ENCODE measurements at places on chromosomes 11 and 22.

- DNase-seq = no peak
Observed at GRCh38 chr11:94741022-94741679, 27.0 kb upstream of the AMOTL1 start.

DNA sequence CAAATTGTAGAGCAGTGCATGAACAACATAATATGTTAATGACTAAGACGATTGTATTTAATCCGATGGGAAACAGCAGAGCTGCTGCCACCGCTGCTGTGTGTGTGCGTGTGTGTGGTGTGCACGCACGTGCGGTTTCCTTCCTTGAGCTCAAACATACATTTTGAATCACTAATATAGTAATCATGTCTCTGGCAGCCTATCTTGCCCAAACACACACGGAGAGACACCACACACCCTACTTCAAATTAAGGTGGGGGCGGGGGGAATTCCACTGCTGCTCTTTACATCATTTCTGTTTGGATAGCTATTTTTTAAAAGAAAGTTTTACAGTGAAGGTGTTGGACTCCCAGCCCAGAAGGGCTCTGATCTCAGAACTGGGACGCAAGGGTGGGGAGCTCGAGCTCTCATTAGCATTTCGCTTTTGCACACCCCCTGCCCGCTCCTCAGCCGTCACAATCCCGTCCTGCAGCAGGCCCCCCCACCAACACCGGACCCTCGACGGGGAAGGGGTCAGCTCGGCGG, 651 bp upstream of the FAM83F start:
- DNase-seq = peak; percentile 61

DNA sequence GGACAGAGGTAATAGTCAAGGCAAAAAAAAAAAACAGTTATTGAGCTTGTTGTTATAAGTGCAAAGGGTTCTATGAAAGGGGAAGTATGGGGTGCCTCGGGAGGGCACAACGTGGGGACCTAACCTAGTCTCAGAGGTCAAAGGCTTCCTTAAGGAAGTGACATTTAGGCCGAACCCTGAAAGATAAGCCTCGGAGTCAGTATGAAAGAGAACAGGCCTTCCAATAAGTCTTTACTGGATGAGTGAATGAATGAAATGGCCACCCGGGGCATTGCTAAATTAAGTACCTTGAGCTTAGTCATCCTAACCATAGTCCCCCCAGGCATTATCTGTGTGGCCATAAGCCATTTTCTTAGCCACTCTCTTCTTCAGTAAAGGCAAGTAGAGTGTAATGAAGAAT, 19.7 kb downstream of the FLI1 start:
- DNase-seq = no peak

- DNase-seq = no peak
Observed at GRCh38 chr11:126146454-126147192, 64.8 kb downstream of the RPUSD4 start.

DNA sequence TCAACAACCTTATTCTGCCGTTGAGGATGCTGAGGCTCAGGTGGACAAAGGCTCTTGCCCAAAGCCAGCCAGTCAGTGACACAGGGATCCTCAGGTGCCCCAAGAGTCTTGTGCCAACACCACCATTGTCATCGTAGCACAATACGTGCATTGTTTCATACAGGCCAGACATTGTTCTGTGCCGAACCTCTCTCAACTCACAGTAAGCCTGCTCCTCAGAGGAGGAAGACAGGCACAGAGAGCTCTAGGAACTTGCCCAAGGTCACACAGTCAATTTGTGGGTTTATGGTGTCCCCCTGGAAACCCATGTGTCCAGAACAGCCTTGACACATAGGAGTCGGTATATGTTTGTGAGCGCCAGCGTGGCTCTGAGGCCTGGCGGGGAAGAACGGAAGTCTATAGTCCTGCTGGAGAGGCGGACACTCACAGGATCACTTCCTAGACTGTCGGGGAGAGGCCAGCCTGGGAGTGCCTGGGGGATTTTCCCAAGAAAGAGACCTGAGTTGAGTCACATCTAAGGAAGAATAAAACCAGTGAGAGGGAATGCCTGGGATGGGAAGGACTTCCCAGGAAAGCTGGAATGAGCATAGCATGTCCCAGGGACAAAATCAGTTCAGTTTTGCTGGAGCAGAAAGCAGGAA, 20.2 kb downstream of the LIF start:
- no peak for DNase-seq

- no peak for DNase-seq
Observed at GRCh38 chr22:38959590-38959989, 2.2 kb downstream of the APOBEC3A start.

GRCh38 chr11:111718436-111718835, 47.8 kb downstream of the PPP2R1B start:
- DNase-seq = no peak

DNA sequence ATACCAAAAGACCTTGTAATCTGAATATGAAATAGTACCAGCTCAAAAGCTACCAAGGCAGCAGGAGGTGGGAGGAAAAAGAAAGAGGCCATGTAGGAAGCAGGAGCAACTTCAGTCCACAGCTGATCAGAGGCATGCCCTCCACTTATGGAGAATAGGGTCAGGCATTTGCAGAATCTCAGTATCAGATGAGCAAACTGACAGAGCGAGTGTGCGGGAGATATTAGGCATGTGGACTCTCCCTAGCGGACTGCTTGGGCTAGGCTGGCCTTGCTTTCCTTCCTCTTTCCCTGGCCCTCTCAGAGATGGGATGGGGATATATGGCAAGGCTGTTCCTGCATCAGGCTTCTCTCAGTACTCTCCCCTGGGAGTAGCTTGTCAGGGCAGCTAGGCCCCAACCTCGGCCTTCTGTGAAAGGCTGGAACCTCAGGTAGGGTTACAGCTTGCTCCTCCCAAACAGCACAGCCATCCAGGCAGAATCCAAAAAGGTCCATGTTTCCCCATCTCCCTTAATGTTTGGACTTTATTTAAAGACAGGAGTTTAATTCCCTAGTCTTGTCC, 37.0 kb downstream of the ETS1 start:
- DNase-seq = no peak

DNA sequence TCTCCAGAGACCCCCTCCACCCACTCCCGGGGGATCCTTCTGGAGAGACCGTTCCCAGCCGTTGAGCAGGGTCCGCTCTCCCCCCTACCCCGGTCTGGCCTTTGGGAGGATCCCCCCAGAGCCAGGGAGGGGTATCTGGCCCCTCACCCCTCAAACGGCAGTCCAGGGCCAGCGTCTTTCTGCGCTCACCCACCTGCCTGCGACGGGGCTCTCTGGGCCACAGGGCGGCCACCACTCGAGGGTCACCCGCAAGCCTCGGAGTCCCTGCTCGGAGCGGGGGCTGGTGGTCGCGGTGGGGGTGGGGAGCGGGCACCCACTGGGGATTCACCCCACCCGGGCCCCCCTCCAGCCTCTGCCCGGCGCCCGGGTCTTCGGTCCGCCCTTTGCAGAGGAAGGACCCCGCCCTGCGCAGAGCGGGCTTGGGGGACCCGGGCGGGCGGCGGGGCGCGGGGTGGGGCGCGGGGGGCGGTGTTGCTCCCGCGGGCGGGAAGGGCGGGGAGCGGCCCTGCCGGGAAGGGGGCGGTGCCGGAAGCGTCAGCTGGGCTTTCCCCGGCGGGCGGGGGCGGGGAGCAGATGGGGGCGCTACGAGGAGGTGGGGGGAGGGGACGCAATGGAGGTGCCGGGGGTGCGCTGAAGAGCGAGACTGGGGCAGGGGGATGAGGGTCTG, 16.6 kb downstream of the CRELD2 start:
- DNase-seq = peak; percentile 88

Measured in activated T-cell treated with anti-CD3 and anti-CD28 coated beads, Interleukin-2, amount 50 U/mL, for 1 hour (primary cell).